ENCODE measurements at places on chromosomes 1 and 21.

DNA sequence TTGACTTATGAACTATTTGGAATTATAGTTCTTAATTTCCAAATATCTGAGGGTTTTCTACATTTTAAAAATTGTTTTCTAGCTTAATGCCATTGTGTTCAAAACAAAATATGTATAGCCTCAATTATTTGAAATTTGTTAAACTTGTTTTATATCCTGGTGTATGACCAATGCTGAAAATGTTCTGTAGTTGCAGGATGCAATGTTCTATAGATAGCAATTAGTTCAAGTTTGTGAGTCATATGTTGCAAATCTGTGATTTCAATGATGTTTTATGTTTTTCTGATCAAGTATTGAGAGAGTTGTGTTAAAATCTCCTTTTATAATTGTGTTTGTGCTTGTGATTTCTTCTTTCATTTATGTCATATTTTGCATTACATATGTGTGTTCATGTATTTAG, 517.5 kb downstream of the ADGRL2 start:
- DNase-seq, result no peak

GRCh38 chr1:232149287-232150201, 480.4 kb downstream of the SIPA1L2 start:
- no peak for DNase-seq

DNA sequence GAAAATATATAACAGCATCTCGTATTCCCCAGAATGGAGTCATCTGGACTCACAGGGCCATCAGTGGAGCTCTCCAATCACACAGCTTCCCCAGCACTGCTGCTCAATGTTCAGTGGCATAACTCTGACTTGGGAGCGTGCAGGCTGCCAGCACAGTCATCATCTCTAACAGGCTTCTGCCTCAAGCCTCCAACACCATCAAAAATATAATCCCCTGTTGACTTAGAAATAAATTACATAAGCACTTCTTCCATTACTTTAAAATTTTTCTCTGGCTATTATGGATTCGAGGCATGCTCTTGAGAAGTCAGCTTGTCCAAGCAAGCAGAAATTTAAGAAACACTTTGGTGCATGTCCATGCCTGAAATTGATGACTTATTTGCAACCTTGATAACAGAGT, 6.2 kb downstream of the DUSP23 start:
- no peak for DNase-seq

- no peak for DNase-seq
These were observed 145.4 kb upstream of the KCTD3 start for GRCh38 chr1:215421744-215422143.

DNA sequence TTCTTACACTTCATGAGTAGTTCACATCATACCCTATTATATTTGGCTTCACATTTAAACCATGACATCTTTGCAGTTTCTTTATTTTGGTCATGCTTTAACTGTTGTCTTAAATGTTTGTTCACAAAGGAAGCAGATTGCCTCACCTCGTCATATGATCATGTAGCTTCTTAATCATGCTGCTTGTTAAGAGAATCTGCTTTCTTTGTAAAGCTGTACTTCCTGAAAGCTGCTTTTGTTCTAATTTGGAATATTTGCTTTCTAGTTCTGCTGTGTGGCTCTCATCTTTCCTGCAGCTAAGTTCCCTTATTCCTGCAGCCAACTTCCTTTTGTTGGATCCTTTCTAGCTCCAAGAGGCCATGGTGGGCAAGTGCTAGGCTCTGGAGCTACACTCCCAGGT, 62.9 kb upstream of the SIM2 start:
- DNase-seq, result no peak

DNA sequence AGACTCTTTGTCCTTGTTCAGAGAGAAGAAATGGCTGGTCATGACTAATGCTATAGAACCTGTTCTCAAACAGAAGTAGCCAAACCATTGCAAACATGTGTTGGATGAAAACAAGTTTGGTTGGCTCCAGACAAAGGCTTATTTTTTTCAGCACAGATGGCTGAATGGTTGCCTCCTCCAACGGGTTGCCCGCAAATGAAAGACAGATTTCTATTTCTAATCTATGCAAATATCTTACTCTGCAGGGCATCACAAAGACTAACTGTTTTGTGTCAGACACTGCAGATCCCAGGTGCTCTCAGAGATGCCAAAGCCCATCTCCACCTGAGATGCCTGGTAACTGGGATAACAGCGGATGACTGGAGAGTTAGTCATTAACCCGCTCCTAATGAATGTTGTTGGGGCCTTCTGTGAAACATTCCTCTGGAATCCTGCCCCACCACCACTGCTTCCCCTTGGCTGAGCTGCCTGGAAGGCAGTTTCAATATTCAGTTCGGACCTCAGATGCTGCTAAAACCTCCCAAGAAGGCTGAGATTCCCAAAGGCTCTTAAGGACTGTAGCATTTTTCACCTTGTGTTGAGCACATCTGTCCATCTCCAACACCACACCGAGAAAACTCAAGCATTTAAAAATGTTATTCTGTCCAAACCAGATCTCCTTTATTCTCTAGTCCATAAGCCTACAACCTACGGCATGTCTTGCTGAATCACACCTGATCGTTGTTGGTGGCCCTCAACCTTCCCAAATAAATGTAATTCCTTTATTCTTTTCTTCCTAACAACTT, 104.4 kb downstream of the PTPN14 start:
- no peak for DNase-seq
